ENCODE measurements at places on chromosomes 1 and 21.

DNA sequence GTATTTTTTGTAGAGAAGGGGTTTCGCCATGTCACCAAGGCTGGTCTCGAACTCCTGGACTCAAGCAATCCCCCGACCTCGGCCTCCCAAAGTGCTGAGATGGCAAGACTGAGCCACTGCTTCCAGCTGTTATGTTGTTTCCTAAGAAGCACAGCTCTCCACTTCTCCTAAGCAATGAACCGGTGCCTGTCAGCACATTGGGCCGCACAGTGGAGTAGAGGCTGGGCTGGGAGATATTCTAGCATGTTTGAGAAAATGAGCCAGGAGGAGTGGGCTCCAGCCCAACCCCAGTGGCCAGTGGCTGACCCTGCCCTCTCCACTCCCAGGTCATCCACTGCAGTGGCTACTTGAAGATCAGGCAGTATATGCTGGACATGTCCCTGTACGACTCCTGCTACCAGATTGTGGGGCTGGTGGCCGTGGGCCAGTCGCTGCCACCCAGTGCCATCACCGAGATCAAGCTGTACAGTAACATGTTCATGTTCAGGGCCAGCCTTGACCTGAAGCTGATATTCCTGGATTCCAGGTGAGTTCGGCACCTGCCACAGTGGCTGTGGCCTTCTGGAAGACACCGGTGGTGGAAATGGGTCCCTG is 27.0 kb downstream of the SIM2 start:
- DNase-seq = no peak

- no peak for DNase-seq
Measured at GRCh38 chr1:224507771-224508523, 73.3 kb upstream of the WDR26 start.

DNA sequence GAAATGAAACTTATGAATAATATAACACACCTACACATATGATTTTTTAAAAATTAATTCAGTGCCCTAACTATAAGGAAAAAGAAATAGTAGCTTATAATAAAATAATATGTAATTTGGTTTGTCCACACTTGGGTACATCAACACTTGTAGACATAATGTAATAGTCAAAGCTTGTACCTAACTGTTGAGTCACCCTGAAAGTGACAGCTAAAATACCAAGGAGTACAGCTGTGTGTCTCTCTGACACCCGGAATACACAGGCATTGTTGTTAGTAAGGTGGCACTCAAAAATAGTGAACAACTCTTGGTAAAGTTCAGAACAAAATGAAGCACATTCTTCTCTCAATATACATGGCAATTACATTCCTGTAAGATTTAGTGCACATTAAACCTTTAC is 243.4 kb downstream of the TRABD2B start:
- no peak for DNase-seq

GRCh38 chr1:43651188-43651587 is 1.2 kb downstream of the KDM4A start:
- DNase-seq = no peak

- DNase-seq = no peak
Measured at GRCh38 chr1:179815641-179816040, 62.0 kb downstream of the TOR1AIP2 start.

- no peak for DNase-seq
Measured at GRCh38 chr1:118185084-118185832, at the start of gene SPAG17. TSS of gene SPAG17 (minus strand) at chr1:118185228. CDS start at chr1:118185157, 71 bp downstream.

GRCh38 chr1:81758181-81758580 is 42.6 kb upstream of the ADGRL2 start:
- DNase-seq = no peak

GRCh38 chr21:15761507-15762100 is 31.8 kb downstream of the USP25 start:
- no peak for DNase-seq

DNA sequence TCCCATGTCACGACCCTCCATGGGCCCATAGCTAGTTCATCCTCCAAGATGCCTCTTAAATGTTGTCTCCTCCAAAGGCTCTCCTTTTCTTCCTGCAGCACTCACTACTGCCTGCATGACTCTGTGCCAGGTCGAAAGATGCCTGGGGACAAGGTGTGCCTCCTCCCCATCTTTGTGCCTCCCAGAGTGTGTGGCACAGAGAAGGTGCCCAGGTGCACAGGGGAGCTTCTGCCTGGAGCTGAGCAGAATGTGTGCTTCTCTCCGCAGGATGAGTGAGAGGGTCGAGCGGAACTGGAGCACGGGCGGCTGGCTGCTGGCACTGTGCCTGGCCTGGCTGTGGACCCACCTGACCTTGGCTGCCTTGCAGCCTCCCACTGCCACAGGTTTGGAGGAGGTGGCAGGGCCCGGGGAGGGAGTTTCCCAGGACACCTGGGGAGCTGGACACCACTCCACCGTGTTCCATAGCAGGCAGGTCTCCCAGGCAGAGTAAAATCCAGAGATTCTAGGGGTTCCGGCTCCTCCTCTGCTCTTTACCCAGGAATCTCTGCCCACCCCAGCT is 6.9 kb upstream of the PPM1J start:
- no peak for DNase-seq

DNA sequence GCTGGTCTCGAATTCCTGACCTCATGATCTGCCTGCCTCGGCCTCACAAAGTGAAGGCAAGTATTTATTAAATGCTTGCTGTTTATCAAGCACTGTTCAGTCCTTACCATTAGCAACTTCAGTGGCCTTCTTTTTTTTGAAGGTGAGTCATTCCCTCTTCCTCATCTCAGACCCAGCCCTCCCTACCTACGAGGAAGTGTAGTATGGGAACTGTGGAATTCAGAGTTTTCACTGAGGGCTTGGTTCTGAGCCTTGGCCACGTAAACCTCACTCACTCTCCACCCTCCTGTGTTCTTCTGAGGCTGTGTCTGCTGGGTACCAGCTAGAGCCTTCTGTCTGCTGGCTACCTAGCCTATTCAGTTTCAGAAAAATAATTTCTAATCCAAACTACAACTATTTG is 218.3 kb upstream of the SGIP1 start:
- DNase-seq = no peak

GRCh38 chr1:109188781-109189180 is 24.9 kb upstream of the SARS1 start:
- DNase-seq = no peak

- no peak for DNase-seq
Measured at GRCh38 chr1:151620286-151620685, 8.4 kb downstream of the SNX27 start.

DNA sequence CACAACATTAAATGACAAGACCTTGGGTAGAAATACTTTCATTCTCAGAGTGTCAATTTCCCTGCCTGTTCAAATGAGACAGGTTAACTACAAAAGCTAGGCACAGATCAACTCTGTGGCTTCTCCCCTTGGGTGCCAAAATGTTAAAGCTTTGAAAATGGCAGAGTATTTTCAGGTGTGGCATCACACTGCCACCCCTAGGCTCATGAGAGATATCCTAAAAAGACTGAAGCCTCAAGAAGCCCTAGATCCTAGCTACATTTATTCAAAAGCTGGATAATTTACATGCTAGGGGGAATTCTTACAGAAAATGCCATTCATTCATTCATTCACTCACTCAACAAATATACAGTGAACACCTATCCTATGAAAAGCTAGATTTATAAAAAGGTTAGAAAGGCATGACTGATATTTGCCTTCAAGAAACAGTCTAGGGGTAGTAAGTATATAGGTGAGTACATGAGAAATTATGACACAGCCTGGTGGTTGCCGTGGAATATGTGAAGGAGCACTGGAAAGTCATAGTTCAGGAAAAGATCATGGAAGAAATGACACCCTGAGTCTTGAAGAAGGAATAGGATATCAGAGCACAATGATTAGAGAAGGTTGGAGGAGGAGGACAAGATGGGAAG is 15.9 kb upstream of the RAB4A start:
- DNase-seq = peak; percentile 35

DNA sequence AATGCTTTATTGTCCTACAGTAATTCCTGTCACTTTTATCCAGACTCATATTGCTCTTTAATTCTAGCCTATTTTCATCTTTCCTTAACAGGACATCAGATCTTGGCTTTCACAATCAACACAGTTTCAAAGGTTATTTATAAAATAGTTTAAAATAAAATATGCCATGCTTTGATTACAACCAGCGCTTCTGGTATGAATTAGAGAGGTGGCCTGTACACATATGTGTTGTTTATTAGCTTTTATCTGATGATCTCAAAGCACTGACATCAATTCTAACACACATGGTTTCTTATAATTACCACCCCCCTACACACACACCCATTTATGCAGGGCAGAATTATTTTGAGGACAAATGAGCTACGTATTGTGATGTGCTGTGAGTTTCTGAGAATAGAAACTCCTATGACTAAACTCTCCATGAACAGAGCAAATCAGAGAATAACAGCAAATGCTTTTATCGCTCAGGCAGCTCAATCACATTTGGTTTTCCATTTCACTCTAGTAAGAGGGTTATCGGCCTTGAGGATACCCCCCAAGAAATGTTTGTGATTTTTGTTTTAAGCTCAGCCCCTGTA is 18.0 kb downstream of the CD247 start:
- DNase-seq = no peak

DNA sequence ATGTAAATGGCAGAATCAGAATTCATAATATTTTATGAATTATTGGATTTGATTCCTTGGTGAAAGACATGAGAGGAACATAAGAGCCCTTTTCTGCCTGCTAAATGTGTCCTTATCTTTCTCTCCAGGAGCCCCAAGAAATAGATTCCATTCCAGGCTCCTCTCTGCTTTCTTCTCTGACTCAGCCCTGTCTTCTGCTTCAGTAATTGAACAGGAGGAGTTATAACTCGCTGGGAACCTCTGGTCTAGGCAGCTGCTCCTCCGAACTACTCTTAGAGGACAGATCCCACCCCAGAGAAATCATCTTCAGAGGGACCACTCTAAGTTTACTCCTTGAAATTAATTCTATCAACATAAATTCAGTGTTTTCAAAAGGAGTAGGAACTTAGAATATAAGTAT is 78.4 kb downstream of the RGS21 start:
- no peak for DNase-seq

- DNase-seq = no peak
Measured at GRCh38 chr1:156428746-156429288, 59.8 kb downstream of the RHBG start.

DNA sequence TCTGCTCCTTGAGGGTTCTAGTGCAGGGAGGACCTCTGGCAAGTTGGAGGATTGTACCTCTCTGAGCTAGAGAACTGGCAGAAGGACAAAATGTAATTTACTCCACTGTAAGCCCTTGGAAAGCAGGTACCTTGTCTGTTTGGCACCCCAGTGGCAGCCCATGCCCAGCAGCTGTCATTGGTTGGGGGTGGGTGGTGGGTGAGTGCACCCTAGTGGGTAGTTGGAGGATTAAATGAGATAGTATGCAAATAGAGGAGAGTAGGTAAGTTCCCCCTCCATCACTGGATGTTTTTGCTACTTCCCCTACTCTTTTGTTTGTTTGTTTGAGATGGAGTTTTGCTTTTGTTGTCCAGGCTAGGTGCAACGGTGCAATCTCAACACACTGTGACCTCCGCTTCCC is 69.8 kb downstream of the RYR2 start:
- no peak for DNase-seq

GRCh38 chr1:75412616-75413015 is 198.3 kb downstream of the SLC44A5 start:
- DNase-seq = no peak

DNA sequence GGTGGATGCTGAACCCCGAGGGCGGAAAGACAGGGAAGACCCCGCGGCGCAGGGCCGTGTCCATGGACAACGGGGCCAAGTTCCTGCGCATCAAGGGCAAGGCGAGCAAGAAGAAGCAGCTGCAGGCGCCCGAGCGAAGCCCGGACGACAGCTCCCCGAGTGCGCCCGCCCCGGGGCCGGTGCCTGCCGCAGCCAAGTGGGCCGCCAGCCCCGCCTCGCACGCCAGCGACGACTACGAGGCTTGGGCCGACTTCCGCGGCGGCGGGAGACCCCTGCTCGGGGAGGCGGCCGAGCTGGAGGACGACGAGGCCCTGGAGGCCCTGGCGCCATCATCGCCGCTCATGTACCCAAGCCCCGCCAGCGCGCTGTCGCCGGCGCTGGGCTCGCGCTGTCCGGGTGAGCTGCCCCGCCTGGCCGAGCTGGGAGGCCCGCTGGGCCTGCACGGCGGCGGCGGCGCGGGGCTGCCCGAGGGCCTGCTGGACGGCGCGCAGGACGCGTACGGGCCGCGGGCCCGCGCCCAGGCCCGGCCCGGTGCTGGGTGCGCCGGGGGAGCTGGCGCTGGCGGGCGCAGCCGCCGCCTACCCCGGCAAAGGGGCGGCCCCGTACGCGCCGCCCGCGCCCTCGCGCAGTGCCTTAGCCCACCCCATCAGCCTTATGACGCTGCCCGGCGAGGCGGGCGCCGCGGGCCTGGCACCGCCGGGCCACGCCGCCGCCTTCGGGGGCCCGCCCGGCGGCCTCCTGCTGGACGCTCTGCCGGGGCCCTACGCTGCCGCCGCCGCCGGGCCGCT is 20.7 kb downstream of the FOXO6 start:
- DNase-seq = no peak

DNA sequence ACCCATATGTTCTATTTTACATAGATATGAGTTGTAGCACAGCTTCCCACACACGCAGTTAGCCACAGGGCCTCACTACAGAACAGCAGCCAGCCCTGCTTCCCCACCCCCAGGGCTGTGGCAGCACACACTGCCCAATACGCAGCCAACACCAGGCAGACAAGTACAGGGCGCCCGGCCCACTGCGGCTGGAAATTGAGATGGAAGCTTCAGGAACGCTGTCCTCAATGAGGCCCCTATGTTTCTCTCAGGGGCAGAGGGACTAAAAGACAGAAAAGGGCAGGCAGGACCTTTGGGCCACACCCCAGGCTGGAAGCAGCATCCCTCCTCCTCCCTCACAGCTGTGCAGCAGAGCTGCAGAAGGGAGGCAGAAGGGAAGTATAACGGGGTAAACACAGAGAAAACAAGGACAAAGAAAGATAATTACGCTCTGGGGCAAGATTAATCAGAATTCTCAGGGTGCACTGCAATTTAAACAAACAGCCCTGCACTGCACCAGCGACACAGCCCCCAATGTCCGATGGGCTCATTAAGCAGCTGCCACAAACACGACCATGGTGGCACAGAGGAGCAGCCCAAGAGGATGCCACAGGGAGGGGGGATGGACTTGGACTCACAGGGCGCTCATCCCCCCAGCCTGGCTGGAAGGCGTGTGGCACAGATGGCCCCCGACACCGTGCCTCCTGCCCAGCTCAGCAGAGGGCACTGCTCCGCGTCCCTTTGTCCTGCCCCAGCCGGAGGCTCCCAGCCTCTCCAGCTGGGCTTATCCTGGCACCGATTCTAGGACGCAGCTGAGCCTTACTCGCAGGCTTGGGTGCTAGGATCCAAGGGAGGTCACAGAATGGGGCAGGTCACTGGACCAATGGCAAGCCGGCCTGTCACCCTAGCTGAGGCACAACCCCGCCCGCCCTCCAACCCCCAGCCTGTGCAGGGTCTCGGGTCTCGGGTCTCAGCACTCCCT is 14.2 kb downstream of the WDR4 start:
- no peak for DNase-seq

DNA sequence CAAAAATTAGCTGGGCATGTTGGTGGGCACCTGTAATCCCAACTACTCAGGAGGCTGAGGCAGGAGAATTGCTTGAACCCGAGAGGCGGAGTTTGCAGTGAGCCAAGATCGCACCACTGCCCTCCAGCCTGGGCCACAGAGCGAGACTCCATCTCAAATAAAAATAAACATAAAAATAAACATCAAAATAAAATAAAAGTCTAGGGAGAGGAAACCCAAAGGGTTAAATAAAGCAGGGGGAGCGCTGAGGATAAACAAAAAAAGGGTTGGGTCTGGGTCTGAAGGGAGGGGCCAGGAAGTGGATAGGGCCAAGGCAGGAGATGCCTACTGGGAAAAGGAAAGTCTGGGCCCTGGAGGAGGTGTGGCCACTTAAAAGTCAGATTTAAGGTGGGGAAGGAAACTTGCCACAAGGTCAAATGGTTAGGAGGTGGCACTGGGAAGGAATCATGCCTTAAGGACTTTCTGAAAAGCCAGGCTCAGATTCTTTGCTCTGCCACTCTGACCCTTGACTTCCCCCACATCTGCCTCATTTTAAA is 150.0 kb downstream of the ADSS2 start:
- no peak for DNase-seq

All from NCI-H1436 (cell line).